Caki2 (cell line): ENCODE measurements at places on chromosomes 2 and 18. TPM values are rescaled to one million over a fixed set of nuclear protein-coding genes. Genes with fewer than 3 reads are reported as not detected.

DNA sequence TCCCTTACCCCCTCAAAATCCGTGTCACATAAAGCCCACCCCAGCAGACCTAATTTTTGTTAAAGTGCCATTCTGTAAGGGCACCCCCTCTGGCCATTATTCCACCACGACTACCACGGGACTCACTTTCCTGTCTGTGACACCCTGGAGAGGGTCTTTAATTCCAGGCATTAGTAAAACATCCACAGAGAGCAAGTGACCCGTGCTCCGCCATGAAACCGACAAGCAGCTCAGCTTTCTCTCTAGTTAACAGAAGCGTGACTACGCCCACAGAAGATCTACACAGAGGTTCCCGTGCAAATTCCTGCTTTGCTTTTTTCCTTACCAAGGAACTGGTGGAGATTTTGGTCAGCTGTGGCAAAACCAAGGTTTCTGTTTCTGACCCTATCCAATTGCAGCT lies 4.4 kb downstream of the SIGLEC15 start:
- no peak for DNase-seq

DNA sequence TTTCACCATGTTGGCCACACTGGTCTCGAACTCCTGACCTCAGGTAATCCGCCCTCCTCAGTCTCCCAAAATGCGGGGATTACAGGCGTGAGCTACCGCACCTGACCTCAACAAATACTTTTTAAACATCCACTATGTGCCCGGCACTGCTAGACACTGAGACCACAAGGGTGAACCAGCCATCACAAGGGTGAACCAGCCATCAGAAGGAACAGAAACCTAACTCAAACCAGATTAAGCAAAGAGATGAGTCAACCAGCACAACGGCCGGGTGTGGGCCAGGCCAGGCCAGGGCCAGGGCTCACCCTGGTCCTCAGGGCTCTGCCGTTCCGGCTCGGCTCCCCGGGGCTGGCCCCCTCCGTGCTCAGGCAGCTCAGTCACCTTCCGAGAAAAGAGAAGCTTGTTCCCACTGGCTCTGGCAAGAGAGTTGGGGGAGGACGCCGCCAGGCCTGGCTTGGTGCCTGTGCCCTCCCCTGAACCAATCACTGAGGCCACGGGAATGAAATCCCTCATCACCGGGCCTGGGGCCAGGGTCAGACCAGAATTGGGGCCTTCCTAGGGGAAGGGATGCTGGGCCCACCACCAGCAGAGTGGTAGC lies 4.4 kb downstream of the TEX44 start:
- no peak for DNase-seq

GRCh38 chr2:155308367-155309009 lies 610.0 kb downstream of the KCNJ3 start:
- DNase-seq: no peak

- DNase-seq: no peak
Observed at GRCh38 chr18:5986257-5986931, 91.1 kb upstream of the TMEM200C start.

DNA sequence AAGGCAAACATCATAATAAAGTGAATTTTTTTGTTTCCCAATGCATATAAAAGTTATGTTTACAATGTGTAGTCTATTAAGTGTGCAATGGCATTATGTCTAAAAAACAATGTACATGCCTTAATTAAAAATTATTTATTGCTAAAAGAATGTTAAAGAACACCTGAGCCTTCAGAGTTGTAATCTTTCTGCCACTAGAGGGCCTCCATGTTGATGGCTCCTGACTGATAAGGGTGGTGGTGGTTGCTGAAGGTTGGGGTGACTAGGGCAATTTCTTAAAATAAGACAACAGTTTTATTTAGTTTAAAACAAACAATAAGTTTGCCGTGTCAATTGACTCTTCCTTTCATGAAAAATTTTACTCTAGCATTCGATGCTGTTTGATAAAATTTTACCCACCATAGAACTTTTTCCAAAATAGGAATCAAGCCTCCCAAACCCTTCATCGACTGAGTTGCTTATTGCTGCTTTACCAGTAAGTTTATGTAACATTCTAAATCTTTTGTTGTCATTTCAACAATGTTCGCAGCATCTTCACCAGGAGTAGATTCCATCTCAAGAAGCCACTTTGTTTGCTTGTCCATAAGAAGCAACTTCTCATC lies 32.3 kb downstream of the MAP3K2 start:
- DNase-seq: no peak

DNA sequence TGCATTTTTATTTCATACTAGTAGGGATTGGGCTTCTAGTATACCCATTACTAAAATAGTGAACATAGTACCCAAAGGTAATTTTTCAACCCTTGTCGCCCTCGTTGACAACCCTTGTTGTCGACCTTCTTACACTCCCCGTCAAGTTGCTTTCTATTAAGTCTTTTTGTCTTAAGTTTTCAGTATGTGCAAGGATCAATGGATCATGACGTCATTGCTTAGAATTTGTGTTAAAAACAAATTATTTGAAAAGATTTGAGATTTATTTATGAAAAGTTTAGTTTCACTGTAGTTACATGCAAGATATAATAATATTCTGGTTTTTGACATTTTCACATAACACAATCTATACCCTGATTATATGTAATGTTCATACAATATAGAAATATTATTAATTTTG lies 110.4 kb downstream of the CBLN2 start:
- DNase-seq: no peak

BUB1 gene
- total RNA-seq: 76.6 and 93.2 TPM in 2 replicates

DNA sequence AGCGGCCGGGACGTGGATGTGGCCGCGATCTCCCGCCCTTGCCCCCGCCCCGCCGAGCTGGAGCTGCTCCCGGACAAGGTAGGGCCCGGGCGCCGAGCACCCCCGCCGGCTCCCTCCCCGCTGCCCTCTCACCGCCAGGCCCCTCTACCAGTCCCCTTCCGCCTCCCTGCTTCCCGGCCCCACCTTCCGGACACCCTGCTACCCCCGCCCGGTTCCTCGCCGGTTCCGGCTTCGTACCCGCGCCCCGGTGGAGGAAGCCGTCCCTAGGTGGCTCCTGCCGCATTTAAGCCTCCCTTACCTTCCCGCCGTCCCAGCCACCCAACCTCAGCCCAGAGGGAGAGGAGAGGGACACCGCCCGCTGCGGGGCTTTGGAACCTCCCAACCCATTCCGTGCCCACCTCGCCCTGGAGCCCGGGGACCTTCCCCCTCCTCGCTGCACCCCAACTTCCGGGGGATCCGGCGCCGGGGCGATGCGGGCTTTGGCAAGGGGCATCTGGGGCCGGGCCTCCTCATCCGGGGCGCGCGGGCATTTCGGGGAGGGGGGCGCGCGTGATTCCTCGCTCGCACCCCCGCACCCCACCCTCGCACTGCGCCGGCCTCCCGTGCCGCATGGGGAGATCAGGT lies 475 bp downstream of the B3GNT2 start:
- peak; percentile 68 for DNase-seq
